NCI-H1694 (cell line): ENCODE measurements at places on chromosomes 6 and 20.

DNA sequence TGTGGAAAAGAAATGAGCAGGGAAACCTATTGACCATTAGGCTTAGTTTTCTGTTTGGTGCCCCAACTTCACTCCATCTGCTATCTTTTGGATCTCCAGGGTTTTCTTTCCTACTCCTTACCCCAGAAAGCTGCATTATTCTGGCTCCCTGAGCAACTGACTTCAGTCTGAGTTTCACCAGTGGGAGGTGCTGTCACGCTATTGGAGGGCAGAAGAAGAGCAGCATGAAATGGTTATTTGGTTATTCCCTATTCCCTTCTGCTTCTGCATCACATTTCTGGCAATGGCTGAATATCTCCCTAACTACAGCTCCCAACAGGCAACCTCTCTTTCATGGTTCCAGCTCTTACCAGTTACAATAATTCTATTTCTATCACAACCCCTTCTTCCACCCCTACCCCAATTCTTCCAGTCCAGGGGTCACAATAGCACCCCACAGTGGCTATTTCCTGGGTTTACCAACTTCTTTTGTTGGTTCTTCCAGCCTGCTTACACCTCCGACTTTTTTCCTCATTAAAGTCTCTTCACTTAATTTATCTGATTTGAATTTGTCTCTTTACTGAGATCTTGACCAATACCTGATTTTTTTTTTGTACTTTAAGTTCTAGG lies 311.5 kb downstream of the PLCB1 start:
- DNase-seq: no peak

DNA sequence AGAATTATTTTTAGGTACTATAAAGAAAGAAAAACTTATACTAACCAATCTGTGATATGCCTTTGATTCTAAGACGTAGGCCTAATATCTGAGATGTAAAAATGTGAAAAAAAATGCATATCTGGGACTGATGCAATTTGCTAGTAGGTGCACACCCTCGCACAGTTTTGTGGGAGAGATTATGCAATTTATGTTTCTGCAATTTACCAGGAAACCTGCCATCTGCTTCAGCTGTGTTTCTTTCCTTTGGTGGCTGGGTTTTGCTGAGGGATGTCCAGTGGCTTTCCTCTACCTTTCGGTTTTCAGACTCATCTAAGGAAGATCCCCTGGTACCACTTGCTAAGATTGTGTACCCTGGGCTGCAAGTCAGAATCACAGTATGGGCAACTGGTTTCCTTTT lies 186.9 kb downstream of the ZFP64 start:
- DNase-seq: peak; percentile 1

DNA sequence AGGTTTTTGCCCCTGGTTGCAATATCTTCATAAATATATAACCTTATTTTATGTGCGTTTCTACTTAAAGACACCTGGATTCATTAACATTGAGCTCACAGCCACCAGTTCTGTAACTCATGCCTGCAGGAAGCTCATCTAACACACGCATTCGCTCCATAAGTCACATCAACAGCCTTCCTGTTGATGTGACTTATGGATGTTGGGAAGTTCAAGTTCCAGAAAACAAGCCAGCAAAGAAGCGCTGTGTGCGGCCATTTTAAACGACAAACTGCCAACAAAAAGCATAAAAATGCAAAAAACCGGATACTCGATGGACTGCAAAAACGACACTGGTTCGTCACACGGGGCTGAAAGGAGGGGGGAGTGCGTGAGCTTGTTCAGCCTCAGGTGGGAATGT lies 77.9 kb upstream of the NFATC2 start:
- DNase-seq: no peak

GRCh38 chr6:40960742-40961430 lies 78.1 kb downstream of the UNC5CL start:
- peak; percentile 39 for DNase-seq

GRCh38 chr20:13671512-13671911 lies 32.8 kb upstream of the TASP1 start:
- no peak for DNase-seq

DNA sequence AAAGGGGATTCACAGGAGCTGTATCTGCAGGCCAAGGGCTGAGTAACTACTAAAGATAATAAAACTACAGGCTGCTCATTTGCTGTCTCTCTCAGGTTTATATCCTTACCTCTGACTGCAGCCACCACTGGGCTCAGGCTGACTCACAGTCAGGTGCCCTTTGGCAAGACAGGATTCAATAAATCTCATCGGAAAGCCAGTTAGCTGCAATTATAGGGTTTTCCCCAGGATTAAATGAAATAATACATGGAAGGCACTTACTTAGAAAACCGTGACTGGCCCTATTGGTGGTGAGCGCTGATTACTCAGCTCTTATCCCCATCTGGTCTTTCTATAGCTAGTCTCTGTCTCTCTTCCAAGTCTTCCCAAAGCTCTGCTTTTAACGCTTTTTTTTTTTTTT lies 26.4 kb downstream of the RMND1 start:
- no peak for DNase-seq

- DNase-seq: no peak
Measured at GRCh38 chr6:48664826-48665225, 553.8 kb upstream of the PTCHD4 start.

DNA sequence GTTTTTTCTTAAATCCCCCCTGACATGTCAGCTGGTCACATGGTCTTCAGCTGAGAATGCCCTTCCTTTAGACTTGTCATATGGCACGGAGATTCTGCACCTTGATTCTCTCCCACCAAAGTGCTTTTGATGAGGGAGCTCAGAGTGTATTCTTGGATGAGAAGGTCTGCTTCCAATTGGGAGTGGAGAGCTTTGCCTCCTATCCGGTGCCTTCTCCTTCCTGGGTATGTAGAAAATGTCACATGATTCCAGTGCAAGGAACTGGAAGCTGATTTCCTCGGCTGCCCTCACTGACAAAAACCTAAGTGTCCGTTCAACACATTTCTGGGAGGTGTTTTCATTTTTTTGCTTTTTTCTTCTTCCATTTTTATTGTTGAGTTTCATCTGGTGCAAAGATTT lies 197.2 kb downstream of the TFAP2C start:
- DNase-seq: no peak

- DNase-seq: no peak
Measured at GRCh38 chr6:513961-514360, 122.4 kb downstream of the IRF4 start.

GRCh38 chr6:30882759-30883684 lies 1.3 kb upstream of the DDR1 start:
- no peak for DNase-seq

DNA sequence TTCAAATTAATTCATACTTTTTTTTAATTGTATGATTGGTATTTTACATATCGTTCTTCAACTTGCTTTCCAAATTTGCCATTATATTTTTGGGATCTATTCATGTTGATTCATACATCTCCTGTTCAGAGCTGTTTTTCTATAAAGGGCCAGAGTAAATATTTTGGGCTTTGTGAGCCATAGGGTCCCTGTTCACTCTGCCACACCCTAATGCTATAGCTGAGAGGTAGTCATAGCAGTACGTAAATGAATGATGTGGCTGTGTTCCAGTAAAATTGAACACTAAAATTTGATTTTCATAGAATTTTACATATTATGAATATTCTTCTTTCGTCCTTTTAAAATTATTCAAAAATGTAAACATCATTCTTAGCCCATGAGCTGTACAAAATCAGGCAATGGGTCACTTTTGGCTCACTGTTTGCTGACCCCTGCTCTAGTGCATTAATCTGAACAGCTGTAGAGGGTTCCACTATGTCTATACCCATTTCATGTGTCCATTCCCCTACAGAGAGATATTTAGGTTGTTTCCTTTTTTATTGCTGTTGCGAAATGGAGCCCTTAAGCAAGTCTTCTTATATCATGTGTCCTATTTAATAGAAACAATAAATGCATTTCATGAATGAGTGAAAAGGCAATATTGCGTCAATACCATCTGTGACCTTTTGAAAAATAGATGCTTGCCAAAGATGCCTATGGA lies 136.4 kb upstream of the SALL4 start:
- DNase-seq: peak; percentile 86

GRCh38 chr20:33875055-33875454 lies 63.9 kb downstream of the CHMP4B start:
- no peak for DNase-seq

GRCh38 chr6:43949551-43949991 lies 177.7 kb downstream of the MRPL14 start:
- no peak for DNase-seq

DNA sequence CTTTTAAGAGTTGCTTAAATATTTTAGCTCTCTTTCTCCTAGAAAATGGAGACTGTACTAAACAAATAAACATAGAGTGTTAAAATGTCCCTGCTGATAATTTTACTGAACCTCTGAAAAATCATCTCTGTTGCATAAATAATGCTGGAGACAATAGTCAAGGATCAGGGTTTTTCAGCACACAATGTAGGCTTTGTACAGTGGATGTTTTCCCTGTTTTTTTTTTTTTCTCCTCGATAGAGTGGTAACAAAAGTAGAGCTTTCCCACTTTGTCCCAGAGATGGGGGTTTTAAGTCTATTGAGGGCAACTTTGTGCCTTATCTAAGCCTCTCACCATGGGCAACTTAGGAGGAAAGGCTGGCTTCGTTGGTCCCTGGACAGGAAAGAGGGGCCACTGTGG lies 222.6 kb upstream of the HDDC2 start:
- no peak for DNase-seq

DNA sequence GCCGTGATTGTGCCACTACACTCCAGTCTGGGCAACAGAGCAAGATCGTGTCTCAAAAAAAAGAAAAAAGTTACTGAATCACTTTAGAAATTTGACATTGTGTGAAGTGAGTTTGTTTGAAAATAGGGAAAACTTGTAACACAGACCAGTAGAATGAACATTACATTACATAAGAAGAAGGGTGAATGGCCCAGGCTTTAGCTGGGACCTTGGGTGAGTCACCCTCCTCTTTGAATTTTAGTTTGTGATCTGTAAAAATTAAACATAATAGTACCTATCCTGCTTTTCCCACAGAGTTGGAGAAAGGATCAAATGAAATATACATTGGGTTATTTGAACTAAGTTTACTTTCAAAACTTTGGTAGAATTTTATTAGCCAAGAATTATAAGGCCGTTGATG lies 56.3 kb downstream of the KCNS1 start:
- no peak for DNase-seq

GRCh38 chr20:4956200-4956810 lies 45.0 kb downstream of the SLC23A2 start:
- DNase-seq: peak; percentile 60

GRCh38 chr6:170388113-170388512 lies 81.6 kb downstream of the FAM120B start:
- DNase-seq: no peak

- no peak for DNase-seq
Measured at GRCh38 chr6:40799296-40800140, 212.4 kb upstream of the LRFN2 start.

- DNase-seq: no peak
Measured at GRCh38 chr20:1394686-1395085, 1.8 kb upstream of the FKBP1A start.

GRCh38 chr20:15235471-15236198 lies 898.2 kb upstream of the FLRT3 start:
- DNase-seq: no peak

GRCh38 chr6:68468244-68468884 lies 166.7 kb upstream of the ADGRB3 start:
- DNase-seq: no peak

DNA sequence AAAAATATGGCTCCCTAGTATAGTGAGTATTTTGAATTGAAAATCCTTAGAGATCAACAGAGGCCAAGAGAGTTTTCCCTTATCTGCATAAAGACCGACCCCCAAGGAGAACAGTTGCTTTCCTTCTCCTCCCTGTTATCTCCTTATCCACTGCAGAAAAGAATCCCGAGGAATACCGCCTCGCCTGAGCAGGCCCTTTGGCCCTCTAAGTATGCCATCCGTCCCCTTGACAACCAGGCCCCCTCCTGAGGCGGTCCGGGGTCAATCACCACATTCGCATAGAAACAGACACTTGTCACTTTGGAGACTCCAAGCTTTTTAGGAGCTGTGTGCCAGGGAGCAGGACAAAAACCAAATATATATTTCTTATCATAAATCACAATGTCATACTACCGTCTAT lies 15.9 kb upstream of the GGTLC1 start:
- DNase-seq: no peak

DNA sequence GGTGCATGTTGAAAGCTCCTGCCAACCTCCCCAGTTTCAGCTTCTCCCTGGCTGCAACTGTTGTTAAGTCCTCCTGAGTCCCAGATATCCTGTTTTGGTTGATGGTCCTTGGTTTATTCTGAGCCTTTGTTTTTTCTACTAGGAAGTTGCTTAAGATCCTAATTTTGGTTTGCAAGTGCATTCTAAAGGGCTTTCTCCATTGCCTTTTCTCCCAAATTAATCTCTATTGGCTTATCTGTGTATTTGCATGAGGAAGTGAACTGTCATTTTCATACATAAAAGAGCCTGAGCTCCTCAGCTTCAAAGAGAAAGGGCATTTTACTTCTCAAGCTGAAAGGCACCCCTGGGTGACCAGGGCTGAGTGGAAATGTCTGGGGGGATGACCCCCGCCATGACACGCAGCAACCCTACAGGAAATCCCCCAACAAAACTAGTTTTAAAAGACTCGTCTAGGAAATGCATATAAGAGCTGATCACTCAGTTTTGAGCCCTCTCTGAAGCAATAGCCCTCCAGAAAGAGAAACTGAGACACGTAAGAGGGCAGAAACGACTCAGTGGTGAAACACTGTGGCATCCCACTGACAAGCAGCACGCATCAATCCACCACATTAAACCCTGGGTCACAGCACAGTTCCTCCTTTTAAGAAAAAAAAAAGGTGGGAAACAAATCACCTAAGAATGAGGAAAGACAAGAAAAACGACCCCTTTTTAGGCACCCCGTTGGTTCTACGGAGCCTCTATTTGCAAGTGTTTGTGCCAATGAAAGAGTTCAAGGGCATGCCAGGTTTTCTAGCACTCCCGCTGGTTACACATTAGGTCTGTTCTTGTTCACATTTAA lies 140.9 kb downstream of the THBS2 start:
- DNase-seq: no peak

DNA sequence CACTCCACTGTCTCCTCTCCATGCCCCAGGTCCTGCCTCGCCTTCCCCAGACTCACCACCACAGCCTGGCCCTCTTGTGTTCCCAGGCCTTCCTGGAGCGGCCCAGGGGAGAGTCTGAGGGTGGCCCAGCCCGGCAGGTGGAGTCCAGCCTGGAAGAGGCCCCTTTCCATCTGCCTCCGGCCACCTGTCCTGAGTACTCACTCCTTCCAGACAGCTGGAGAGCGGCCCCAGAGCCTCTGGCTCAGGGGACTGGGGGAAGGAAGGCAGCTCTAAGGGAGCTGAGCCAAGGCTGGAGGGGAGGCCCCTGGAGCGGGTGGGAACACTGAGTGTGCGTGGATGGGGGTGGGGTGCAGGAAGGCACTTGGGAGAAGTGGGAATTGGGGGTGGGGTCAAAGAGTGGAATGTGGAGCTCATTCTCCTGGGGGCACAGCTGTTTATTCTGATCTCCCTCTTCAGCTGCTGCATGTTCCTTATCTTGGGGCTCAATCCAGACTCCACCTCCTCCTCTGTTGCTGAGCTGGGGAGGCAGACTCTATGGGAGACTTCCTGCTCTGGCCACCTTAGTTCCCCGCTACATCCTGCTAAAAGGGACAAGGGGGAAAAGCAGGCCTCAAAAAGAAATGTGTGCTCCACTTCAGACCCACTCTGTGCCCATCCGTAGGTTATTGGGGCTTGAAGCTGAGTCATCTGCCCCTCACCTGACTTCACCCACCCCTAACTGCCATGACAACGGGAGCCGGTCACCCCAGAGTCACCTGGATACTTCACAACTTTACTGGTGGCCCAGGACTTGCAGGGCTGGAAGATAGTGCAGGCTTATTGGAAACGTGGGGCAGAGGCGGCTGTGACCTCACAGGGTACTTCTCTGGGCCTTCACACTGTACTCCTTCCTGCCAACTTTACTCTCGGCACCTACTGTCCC lies 19.5 kb upstream of the TAF8 start:
- DNase-seq: no peak
